ENCODE measurements at places on chromosomes 16 and 17. TPM values are rescaled to one million over a fixed set of nuclear protein-coding genes. Genes with fewer than 3 reads are reported as not detected.

TPSG1 gene
- not detected for total RNA-seq

HBQ1 gene
- total RNA-seq, result not detected

PRPSAP2 gene
- total RNA-seq, result 35.3 TPM

CNTD1 gene
- total RNA-seq, result not detected

EVPLL gene
- not detected for total RNA-seq

MSLN gene
- not detected for total RNA-seq

MED31 gene
- total RNA-seq, result 8.1 TPM

CLCN7 gene
- total RNA-seq, result 10.8 TPM

NF1 gene
- 48.3 TPM for total RNA-seq

KCNG4 gene
- not detected for total RNA-seq
